Melanocyte of skin (primary cell): ENCODE measurements at places on chromosomes 6 and 20. TPM values are rescaled to one million over a fixed set of nuclear protein-coding genes. Genes with fewer than 3 reads are reported as not detected.

The HIVEP1 gene
- 13.4 and 18.5 TPM in 2 replicates for total RNA-seq

The BNIP5 gene
- under 0.01 TPM in 1 of 2 replicates, not detected in the other for total RNA-seq

The GRM1 gene
- total RNA-seq: 0.36 and 1.0 TPM in 2 replicates

The EPPIN gene
- not detected in 2 replicates for total RNA-seq

The FOXQ1 gene
- total RNA-seq: under 0.01 TPM in 1 of 2 replicates, not detected in the other
